ENCODE measurements at places on chromosomes 4 and X.
A peak's percentile ranks its signal among the peaks of the same experiment; 100 is the strongest.

DNA sequence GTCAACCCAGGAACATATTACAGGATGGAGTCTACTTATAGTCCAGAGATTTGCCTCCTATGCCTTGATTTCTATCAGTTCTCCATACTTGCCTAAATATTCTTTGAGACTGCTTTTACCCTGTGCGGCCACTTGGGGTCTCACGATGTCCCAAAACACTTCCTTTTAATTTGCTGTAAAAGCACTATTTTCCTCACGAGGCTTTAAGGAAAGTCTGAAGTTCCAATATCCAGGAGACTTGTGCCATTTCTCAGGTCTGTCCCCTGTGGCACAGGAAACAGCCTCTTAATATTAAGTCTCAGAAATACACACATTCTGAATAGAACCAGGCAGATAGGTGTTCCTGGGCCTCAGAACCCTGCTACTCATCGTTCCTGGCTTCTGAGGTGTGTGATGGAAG is 142.9 kb downstream of the TMEM164 start:
- peak; percentile 19 for DNase-seq

GRCh38 chr4:22720091-22720490 is 27.4 kb downstream of the GBA3 start:
- no peak for DNase-seq

- no peak for DNase-seq
Measured at GRCh38 chr4:140400111-140400510, 26.7 kb downstream of the SCOC start.

DNA sequence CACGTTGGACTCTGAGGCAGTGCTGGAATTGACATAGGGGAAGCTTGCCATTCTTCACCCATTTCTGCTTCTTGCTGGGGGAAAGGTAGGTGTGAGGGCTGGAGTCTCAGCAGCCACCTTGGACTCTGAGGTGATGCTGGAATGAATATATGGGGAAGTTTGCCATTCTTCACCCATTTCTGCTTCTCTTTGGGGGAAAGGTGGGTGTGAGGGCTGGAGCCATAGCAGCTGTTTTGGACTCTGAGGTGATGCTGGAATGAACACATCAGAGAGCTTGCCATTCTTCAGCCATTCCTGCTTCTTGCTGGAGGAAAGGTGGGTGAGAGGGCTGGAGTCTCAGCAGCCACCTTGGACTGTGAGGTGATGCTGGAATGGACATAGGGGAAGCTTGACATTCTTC is 115.1 kb downstream of the CRLF2 start:
- no peak for DNase-seq

- DNase-seq = no peak
Measured at GRCh38 chr4:54001668-54002365, 62.6 kb downstream of the CHIC2 start.

- no peak for DNase-seq
Measured at GRCh38 chr4:5040856-5041620, 10.2 kb upstream of the STK32B start.

- DNase-seq = peak; percentile 56
Measured at GRCh38 chr4:22500831-22501714, 14.8 kb downstream of the ADGRA3 start.

Data from fibroblast of upper back skin (primary cell).